ENCODE measurements at places on chromosomes 4 and X.

DNA sequence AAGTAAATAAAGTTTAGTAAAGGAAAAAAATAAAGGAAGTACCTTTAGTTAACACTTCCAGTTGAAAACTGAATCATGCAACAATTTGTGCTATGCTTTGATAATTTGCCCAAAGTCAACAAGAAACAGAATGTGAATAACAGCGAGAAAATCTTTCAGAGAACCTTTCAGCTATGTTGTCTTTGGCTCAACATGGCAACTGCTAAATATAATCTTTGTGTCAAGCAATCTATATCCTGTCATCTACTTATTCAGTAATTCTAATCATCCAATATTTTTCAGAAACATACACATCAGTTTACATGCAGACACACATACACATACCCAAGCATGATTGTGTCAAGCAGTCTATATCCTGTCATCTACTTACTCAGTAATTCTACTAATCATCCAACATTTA lies 136.0 kb upstream of the PABPC4L start:
- DNase-seq: no peak

- no peak for DNase-seq
Observed at GRCh38 chrX:109393859-109394258, 88.0 kb downstream of the GUCY2F start.

GRCh38 chr4:56728512-56728911 lies 47.4 kb upstream of the HOPX start:
- DNase-seq: no peak

DNA sequence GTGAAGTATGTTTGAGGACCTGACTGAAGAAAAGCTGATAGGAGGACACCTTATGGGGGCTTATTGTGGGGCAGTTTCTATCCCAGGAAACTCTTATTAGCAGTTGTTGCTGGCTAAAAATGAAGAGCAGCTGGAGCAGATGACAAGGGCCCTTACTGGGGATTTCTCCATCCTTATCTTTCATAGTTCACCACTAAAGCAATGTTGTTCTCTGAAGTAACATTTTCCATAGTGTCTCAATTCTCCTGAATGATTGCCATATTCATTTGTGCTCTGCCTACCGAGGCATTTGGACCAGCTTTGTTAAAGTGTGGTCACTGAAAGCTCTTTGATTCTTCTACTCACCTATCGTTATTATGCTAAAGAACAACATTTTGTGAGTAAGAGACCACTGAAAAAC lies 7.7 kb downstream of the ENOX2 start:
- DNase-seq: no peak

DNA sequence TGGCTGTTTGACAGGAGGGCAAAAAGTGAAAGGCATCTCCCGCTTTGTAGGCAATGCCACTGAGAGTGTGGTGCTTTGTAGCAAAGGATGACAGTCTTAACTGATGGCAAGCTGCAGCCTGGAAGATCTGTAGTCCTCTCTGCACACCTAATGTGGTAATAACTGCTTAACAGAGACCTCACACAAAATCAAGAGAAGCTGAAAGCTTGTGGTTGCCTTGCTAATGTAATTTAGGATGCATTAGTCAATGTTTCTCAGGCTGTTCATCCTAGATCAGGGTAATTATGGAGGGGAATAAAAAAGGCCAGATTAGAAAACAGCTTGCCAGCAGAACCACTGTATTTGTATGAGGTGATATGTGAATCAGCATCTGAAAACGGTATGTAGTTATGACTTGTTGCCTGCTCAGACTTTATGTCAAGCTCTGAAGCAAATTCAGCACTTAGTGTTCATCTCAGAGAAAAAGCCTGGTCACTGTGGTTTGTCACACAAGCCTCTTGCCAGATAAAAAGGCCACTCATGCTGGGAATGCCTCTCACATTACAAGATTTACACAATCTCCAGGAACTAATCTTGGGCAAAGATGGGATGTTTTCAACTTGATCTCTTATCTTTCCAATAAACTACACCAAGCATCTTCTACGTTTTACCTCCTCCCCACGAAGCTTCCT lies 130.8 kb downstream of the ENOX2 start:
- DNase-seq: no peak

GRCh38 chr4:158739600-158739999 lies 16.4 kb upstream of the PPID start:
- no peak for DNase-seq

DNA sequence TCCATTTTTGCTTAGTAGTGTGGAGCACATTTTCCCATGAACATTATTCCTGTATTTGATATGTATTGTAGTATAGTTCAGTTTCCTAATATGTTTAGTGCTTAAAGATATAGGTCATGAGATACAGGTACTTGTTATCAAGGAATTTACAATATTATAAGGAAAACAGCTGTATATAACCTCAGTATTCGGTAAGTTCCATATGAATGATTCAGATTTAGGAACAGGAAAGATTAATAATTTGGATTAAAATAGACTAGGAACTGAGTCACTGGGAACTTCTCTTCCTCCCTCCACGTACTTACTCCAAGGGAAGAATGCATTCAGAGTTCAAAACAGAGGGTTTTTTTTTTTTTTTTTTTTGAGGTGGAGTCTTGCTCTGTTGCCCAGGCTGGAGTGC lies 20.0 kb downstream of the DIAPH2 start:
- no peak for DNase-seq

DNA sequence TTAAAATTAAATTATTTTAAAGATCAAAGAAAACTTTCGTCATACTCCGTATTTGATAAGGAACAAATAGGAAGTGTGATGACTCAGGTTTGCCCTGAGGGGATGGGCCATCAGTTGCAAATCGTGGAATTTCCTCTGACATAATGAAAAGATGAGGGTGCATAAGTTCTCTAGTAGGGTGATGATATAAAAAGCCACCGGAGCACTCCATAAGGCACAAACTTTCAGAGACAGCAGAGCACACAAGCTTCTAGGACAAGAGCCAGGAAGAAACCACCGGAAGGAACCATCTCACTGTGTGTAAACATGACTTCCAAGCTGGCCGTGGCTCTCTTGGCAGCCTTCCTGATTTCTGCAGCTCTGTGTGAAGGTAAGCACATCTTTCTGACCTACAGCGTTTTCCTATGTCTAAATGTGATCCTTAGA lies at the start of gene CXCL8:
TSS of gene CXCL8 (plus strand) at position 217 of the 426 bp plus-strand sequence. CDS start at position 307, 90 bp downstream.
- DNase-seq: no peak

- DNase-seq: no peak
Observed at GRCh38 chrX:150570512-150570911, 2.1 kb downstream of the MTM1 start.

DNA sequence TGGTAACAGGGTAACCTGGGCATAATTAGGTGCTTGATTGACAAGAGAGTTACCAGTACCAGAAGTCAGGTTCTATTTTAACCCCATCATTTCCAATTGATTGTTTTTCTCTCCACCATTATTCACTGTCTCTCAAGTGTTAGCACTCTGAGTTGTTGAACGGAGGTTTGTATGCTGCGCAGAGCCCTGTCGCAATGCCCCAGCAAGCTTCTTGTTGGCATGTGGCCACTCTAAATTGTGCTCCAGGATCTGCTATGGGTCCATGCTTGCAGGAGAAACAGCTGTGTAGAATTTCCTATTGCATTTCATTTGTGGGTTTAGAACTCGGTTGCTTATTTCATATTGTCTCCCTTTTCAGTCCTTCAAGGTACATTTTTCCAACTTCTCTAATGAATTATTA lies 98.2 kb downstream of the KLHL8 start:
- peak; percentile 32 for DNase-seq

DNA sequence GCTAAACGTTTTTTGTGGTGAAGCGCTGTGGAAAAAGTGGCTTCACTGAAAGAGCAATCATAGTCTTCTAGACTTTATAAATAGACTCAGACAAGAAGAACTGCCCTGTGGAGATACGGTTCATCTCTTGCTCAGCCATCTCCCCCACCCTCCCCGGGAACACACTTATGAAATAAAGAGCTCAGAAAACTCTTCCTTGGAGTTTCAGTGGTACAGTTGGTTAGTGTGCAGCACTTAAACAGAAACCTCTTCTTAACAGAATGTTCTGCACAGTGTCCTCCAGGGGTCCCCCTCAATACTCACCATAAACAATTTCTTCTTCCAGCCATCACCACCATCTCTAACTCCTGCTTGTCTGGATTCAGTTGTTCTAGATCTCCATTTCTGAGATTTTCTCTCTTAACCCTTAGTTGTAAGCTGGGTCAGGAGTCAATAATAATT lies 313.0 kb downstream of the ARHGAP10 start:
- no peak for DNase-seq

DNA sequence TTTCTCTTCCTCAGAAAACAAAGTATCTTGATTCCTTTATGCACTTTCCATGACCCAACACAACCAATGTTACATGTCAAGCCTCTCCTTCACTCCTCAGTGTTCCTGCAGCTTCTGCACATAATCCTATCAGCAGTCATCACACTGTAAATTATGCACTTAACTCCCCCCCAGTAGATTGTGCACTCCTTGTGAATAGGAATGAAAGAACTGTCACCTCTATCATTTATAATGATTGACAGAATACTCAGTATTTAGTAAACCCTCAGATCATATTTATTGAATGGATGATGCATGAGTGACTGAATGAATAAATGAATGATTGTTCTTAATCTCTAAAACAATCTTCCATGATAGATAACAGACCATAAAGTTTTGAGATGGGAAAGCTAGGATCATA lies 253.3 kb downstream of the HS3ST1 start:
- no peak for DNase-seq

DNA sequence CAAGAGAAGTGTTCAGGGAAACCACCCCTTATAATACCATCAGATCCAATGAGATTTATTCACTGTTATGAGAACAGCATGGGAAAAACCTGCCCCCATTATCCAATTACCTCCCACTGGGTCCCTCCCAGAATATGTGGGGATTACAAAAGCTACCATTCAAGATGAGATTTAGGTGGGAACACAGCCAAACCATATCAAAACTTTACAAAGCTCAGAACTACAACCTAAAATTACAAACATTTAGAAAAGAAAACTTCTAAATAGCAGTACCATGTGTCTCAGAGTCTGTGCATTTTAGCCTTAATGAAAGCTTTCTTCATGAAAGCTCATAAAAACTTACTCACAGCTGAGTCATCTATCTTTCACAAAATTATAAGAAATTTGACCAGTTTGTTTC lies 1442.8 kb upstream of the PCDH7 start:
- DNase-seq: no peak

DNA sequence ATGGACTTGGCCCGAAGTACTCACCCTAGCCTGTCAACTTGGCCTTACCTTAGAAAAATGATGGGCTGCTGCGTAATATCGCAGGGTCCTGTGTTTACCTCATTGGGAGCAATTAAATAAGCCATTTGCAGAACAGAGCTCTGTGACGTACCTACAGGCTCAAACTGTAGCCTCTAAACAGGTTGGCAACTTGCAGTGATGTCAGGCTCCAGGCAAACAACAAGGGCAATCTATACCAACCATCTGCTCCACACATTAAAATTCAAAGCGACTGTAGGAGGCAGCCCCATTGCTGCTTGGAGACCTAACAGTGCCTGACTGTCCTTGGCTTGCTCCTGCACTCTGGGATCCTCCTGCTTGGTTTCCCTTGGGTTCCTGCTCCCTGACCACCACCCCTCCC lies 17.2 kb downstream of the VGLL1 start:
- peak; percentile 81 for DNase-seq

DNA sequence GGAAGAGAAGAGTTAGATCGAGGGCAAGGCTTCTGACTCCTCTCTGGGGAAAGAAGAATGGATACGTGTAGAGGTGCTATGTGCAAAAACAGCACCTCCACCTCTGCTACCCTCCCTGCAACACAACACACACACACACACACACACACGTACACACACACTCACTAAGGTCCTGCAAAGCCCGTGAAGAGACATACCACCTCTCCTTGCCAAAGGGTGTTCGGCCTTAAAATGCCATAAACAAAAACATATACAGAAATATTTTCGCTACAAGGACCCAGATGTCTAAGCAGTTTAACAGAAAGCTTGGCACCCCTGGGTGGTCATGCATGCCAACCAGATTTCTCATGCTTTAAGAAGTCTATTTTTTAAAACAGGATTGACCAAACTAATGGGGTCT lies 1.5 kb downstream of the TIFA start:
- DNase-seq: no peak

GRCh38 chrX:23742174-23742696 lies 841 bp downstream of the ACOT9 start:
- peak; percentile 57 for DNase-seq

DNA sequence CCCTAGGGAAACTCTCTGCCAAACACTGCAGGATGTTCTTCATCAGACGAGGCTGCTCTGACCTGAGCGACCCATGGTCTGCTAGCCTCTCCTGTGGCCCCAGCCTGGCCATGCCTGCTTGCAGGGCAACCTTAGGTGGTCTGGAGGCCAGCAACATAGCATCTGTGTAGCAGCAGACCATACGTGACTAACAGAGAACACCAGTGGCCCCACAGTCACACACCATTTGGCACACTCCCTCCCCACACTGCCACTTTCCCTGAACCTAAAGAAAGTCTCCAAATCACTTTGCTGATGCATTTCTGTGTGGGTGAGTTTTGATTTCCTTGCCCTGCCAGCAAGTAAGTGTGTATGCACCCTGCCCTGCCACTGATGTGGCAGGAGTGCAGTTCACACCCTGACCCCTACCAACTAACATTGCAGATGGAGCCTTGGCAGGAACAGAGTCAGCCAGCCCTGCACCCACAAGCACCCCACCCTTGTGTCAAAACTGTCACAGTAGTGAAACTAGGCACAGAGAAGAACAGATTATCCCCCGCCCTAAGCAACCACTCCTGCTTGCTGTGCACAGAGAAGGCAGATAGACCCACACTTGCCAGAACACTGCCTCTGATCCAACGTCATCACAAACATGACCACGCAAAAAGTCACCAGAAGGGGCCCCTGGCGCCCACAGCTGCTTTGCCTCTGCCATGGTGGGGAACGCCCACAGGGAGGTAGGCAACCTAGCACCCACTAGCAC lies 249.1 kb downstream of the SPIN4 start:
- no peak for DNase-seq
